ENCODE measurements at places on chromosomes 7 and 10. TPM values are rescaled to one million over a fixed set of nuclear protein-coding genes. Genes with fewer than 3 reads are reported as not detected.

DNA sequence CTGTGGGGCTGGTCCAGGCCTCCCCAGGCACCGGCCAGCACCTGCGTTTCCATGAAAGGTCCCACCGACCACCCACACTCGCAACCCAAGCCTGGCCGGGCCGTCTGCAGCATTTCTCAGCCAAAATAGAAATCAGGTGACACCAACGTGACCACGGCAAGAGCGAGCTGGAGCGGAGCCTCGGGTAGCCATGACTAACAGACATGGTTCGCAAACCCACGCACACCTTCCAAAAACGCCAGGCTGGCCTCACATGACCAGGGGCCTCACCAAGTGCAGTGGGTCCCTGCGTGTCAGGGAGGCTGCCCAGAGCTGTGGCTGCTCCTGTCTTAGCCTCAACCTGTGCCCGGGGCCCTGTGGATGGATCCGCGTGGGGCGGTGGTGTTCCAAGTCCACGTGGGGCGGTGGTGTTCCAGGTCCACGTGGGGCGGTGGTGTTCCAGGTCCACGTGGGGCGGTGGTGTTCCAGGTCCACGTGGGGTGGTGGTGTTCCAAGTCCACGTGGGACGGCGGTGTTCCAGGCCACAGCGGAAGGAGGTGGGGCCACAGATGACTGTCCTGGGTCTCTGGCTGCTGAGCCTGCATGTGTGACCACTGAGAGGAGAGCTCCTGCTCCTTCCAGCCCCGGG lies 64.4 kb upstream of the ADGRA1 start:
- no peak overlapping the region for H3K4me3 ChIP-seq
- no peaks in the 10 kb centered on the region for H3K27me3 ChIP-seq
- H3K36me3 ChIP-seq = no peaks in the 10 kb centered on the region
- DNase-seq = no peak

DNA sequence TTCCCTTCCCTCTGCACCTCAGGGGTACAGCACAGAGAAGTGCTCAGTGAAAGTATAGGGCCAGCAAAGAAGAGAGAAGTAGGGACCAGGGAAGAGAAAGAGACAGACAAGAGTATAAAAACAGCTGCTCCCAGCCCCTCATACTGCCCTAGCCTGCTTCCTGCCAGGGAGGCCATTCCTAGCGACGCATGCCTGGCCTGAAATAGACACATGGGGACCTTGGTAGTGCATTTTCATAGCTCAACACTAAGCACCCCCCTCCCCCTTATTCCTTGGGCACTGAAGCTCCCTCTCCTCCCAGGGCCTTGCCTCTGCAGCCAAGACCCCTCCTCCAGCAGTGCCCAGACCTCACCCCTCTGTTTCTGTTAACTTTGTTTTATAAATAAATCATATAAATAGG lies 64.7 kb downstream of the ZMIZ1 start:
- H3K4me3 ChIP-seq = no peak overlapping the region
- DNase-seq = no peak
- no peaks in the 10 kb centered on the region for H3K36me3 ChIP-seq
- H3K27me3 ChIP-seq = no peaks in the 10 kb centered on the region
- peaks cover 7% of the 10 kb centered on the region for H3K4me1 ChIP-seq

- H3K36me3 ChIP-seq = no peaks in the 10 kb centered on the region
- H3K4me1 ChIP-seq = no peaks in the 10 kb centered on the region
- no peak overlapping the region for H3K4me3 ChIP-seq
- DNase-seq = no peak
- no peak overlapping the region for H3K27ac ChIP-seq
These were observed 149.3 kb downstream of the ELFN1 start for GRCh38 chr7:1819259-1819841.

GRCh38 chr7:44074349-44074695 lies 8.0 kb downstream of the POLM start:
- H3K27ac ChIP-seq = peak overlapping the region; percentile 30
- no peak for DNase-seq
- H3K4me1 ChIP-seq = no peaks in the 10 kb centered on the region
- no peak overlapping the region for H3K4me3 ChIP-seq
- no peaks in the 10 kb centered on the region for H3K27me3 ChIP-seq

DNA sequence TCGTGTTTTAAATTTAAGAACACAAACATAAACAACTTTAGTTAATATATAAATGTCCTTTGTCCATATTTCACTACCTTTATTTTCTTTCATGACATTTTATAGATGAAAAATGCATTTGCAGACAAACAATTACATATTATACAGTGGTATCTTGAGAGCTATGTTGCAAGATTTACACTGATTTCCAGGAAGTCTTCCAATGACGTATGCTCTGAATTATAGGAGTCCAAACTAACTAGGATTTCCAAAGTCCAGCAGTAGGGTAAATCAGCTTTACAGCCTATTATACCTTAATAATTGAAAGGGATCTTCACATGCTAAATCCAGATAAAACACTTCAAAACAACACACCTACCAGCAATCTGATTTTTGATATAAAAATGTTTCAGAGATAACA lies 69.4 kb downstream of the HYCC1 start:
- no peak overlapping the region for H3K27ac ChIP-seq
- peaks cover 10% of the 10 kb centered on the region for H3K4me1 ChIP-seq
- H3K27me3 ChIP-seq = no peaks in the 10 kb centered on the region
- H3K4me3 ChIP-seq = no peak overlapping the region
- no peak for DNase-seq

DNA sequence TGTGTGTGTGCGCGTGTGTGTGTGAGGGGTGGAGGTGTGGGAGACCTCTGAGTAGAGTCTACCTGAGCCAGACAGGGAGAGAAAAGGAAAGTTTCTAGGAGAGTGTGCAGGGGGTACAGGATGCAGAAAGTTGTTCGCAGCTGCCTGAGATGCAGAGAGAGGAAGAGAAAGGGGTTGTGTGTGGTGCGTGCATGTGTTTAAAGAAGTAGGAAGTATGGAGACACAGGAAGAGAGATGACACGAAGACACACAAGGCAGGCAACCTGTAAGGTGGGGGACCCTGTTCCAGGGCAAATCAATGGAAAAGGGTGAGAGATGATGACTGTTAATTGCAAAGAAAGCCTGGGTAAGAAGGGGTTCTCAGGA lies 52.2 kb downstream of the C10orf105 start:
- H3K27me3 ChIP-seq = no peaks in the 10 kb centered on the region
- H3K36me3 ChIP-seq = no peaks in the 10 kb centered on the region
- H3K27ac ChIP-seq = no peak overlapping the region
- no peaks in the 10 kb centered on the region for H3K4me1 ChIP-seq
- no peak overlapping the region for H3K4me3 ChIP-seq

Gene HIPK2
- 9.8 TPM for polyA plus RNA-seq

Gene ITGA8
- polyA plus RNA-seq = 1.0 TPM

Gene COL28A1
- 9.4 TPM for polyA plus RNA-seq

Gene CEP55
- polyA plus RNA-seq = 0.30 TPM
